Foreskin melanocyte (primary cell): ENCODE measurements at places on chromosomes 6 and 20.
A peak's percentile ranks its signal among the peaks of the same experiment; 100 is the strongest.

- DNase-seq: no peak
Measured at GRCh38 chr20:17959257-17959627, 9.4 kb downstream of the SNX5 start.

- DNase-seq: no peak
Measured at GRCh38 chr20:17503301-17504065, 27.7 kb downstream of the BFSP1 start.

DNA sequence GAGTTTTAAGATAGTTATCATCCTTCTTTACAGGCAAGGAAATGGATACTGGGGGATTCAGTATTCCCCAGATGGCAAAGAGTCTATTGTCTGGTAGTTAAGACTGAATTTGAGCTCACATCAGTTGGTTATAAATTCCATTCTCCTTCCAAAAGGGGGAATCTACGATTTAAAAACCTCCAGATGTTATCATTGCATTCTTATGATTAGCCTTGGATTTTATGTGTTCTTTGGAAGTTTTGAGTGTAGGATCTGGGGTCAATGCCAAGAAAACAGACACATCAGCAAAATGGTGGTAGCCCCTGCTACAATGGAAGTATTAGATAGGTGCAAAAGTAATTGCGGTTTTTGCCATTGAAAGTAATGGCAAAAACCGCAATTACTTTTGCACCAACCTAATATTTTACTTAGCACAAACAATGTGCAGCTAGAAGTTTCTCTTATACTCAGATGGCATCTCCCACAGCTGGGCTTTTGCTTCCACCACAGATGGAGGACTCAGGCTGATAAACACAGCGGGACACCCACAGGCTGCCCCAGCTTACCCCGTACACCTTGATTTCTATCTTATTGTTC, 168.2 kb upstream of the RIN2 start:
- no peak for DNase-seq

GRCh38 chr20:47670913-47671312, 114.4 kb downstream of the SULF2 start:
- no peak for DNase-seq

DNA sequence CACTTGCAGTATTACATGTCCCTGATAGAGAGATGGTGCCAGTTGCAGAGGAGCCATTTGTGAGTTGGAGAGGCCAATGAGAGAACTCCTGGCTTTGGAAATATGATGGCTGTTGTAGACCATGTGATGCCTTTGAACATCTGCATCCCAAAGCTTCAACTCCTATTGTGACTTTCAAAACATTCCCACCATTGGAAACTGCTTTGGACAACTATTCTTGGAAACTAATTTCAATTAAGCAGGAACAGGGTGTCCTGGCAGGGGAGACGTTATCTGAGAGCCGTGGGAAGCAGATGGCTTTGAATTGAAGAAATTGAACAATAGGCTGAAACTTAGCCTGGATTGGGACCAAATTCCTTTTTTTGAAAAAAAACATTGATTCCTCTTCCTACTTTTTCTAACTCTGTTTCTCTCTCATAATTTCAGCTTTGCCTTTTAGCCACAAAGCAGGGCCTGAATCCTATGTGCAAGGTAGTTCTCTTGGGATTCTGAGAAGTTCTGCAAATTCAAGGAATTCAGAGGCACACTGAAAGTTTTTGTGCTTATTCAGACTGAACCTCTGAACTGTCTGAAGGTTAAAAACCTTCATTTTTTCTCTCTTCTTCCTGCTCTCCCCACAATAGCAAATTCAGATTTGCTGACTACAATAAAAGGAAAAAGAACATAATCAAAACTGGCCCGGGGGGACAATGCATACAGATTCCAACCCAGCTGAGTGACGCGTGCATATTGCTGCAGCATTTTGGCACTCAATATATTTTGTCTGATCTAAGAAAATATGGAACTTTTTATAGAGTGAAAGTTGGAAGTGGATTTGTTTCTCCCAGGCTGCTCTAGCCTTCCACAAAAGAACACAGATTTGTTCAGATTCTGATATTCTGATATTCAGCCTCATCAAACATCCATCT, 720.4 kb upstream of the CHD6 start:
- no peak for DNase-seq

DNA sequence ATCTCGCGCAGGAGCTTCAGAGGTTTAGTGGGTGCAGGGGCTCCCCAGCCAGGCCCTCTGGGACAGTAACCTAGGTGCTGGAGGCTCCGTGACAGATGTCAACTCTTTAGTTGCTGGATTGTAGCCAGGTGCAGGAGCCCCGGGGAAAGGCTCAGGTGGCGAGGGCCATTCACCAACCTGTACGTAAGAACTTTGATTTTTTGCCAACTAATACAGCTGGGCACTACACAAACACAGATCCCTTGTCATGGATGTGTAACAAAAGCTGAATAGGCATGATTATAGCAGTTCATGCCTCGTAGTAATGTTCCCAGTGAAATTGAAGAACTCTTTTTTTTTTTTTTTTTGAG, 82.6 kb downstream of the CDC5L start:
- DNase-seq: no peak

DNA sequence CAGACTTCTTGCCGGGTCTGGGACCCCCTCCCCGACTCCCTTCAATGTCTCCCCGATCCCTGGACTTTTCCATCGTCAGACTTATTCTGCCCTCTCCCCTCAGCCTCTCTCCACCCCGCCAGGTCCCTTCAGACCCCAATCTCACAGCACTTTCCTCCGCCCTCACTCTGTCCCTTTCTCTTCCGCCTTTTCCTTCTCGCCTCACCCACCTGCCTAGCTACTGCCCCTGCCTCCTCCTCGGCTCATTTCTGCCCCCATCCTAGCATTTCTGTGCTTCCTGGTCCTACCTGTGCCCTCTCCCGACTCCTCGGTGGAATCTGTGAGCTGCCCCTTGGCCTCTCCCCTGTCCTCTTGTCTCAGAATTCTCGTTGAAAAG, 616 bp downstream of the CHMP4B start:
- DNase-seq: no peak

GRCh38 chr6:108113557-108114519, 39.3 kb upstream of the OSTM1 start:
- DNase-seq: peak; percentile 52

- DNase-seq: no peak
Measured at GRCh38 chr6:3617681-3618311, 133.7 kb downstream of the PXDC1 start.

DNA sequence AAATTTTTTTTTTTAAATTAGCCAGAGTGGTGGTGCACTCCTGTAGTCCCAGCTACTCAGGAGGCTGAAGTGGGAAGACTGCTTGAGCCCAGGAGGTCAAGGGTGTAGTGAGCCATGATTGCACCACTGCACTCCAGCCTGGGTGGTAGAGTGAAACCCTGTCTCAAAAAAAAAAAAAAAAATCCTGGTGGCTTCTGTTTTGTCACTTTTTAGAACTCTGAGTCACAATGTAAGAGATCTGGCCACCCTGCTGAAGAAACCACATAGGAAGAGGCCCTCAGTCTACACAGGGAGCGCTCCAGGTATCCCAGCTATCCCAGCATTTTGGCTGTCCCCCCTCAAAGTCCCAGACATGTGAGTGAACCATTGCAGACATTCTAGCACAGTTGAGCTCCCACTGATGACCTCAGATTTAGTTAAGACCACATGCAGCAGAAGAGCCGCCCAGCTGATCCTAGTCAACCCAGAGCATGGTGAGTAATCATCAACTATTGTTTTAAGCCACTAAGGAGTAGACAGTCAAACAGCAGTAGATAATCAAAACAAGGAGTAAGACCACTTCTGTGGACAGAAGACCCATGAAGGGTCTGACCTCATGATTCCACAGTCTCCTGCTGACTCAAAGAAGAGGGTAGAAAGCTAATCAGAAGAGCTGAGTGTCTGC, 12.7 kb upstream of the ARFGEF2 start:
- no peak for DNase-seq

- DNase-seq: no peak
Measured at GRCh38 chr6:141267420-141267819, 865.3 kb upstream of the GJE1 start.

GRCh38 chr6:75431379-75431778, 62.2 kb downstream of the FILIP1 start:
- DNase-seq: no peak

DNA sequence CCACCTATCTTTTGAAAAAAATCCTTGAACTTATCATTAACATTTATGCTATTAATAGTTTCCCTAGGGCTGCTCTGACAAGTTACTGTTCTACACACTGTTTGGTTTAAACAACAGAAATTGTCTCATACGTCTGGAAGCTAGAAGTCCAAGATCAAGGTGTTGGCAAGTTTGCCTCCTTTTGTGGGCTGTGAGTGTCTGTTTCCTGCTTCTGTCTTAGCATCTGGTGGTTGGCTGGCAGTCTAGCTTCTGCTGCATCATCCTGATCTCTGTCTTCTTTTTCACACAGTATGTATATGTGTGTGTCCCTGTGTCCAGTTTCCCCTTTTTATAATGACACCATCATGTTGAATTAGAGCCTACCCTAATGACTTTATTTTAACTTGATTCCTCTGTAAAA, 154.8 kb downstream of the RPS12 start:
- DNase-seq: no peak

- no peak for DNase-seq
Measured at GRCh38 chr6:125806813-125807212, 16.1 kb downstream of the NCOA7 start.

- DNase-seq: no peak
Measured at GRCh38 chr20:16517946-16518783, 55.1 kb downstream of the KIF16B start.

DNA sequence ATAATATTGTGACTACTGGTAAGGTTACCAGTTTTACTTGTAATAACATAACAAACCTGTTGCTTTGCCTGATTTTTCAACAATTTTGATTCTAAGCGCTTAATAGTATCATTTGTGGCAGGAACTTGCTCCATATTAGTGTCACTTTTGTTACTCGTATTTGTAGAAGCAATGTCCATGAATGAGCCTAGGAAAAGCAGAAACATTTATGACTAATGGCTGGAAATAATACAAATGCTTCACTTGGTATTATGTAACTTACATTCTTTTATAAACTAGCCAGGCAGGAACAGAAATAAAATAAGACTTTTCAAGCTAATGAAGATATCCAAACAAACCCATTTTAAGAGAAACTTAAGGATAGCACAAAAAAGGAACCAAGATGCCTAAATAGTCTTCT, 38.9 kb downstream of the MAP3K7 start:
- DNase-seq: no peak

- no peak for DNase-seq
Measured at GRCh38 chr6:27168108-27168507, 79.4 kb upstream of the PRSS16 start.

GRCh38 chr20:62528983-62529891, 53.4 kb upstream of the GATA5 start:
- DNase-seq: no peak

DNA sequence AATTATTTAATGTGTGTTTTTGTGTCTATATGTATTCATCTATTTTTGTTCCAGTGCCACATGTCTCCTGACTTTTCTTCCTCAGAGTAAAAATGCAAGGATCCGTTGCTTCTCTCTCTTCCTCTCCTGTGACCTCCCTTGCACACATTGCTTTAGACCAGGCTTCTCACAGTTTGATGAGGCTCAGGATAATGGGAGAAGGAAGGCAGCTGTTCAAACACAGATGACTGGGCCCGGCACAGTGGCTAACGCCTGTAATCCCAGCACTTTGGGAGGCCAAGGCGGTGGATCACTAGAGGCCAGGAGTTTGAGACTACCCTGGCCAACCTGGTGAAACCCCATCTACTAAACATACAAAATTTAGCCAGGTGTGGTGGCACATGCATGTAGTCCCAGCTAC, 241.9 kb downstream of the SAMD5 start:
- DNase-seq: no peak

GRCh38 chr6:11968241-11968806, 43.8 kb upstream of the HIVEP1 start:
- no peak for DNase-seq

- DNase-seq: peak; percentile 24
Measured at GRCh38 chr20:461254-462198, 807 bp downstream of the TBC1D20 start.

- no peak for DNase-seq
Measured at GRCh38 chr6:167700199-167700598, 126.5 kb upstream of the AFDN start.

GRCh38 chr6:130696806-130697205, 130.4 kb upstream of the SMLR1 start:
- no peak for DNase-seq

- DNase-seq: peak; percentile 66
Measured at GRCh38 chr6:142384519-142385254, 82.9 kb downstream of the ADGRG6 start.

- DNase-seq: no peak
Measured at GRCh38 chr6:37731888-37732287, 34.2 kb upstream of the MDGA1 start.

GRCh38 chr6:158014505-158015187, 33.0 kb downstream of the SYNJ2 start:
- no peak for DNase-seq

DNA sequence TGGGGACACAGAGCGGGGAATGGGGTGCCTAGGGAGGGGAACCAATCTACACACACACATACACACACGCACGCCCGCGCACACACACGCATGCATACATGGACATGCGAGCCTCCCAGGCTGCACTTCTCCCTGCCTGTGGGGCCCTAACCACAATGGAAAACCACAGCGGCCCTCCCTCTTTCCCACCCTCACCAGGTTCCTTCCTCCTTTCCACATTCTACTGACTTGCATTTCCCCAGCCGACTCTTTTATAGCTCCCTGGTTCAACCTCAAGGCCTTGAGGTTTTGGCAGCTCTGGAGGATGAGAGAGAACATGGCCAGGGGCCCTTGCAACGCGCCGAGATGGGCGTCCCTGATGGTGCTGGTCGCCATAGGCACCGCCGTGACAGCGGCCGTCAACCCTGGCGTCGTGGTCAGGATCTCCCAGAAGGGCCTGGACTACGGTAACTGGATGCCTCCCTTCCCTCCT, at the start of gene BPI:
Gene BPI (plus strand): TSS at position 249 of the 472 bp plus-strand sequence. CDS start 68 bp downstream, at position 317.
- DNase-seq: no peak

DNA sequence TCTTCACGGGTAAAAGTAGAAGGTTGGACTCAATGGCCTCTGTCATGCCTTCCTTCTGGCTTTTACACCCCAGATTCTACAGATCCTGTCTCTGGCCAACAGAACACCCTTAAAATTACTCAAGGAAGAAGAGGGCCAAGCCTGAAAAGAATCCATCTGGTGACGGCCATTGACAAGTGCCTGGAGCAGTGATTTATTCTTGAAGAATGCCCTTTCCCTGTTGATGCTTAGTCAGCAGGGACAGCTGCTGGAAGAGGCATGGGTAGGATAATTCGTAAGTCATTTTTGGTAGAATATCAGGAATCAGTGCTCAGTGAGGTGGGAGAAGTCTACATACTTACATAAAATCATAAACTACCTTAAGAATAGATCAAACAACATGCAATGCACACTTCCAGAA, 397.9 kb downstream of the SAMD5 start:
- no peak for DNase-seq

DNA sequence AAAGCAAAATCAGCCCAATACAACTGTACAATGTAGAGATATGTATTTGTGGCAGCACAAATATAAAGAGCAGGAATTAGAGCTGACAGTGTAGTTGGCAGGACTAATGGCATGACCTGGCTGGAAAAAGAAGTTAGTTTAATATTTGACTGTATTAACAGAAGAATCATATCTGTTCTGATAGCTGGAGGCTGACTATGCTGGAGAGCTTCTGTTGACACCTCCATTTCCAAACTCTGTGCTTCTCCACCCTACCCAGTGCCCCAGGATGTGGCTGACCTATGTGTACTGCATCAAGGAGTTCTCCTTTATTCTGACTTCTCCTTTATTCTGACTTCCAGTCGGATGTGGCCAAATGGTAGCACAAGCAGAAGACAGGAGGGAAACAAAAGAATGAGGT, 299.3 kb downstream of the PKHD1 start:
- no peak for DNase-seq
